ENCODE measurements at places on chromosomes 6 and 20. TPM values are rescaled to one million over a fixed set of nuclear protein-coding genes. Genes with fewer than 3 reads are reported as not detected.

- no peak for DNase-seq
These were observed 74.7 kb downstream of the SOBP start for GRCh38 chr6:107564589-107564951.

DNA sequence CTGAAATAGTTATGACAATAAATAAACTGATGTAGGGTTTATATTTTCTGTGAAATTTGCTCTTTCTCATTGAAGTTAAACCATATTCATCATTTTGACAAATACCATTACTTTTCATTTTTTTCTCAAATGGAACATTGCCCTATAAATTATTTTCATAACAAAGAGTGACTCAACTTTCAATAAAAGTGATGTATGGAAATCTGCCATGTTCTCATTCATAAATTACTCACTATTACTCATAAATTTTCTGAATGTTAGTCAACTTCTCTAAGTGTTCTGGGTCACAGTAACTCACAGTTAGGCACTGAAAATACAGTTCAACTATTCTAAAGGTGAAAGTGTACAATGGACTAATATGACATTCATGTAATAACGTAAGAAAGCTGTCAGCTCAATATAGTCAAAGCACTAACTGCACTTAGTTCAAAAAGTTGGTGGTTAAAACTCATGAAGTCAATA is 19.0 kb upstream of the STX11 start:
- peak; percentile 83 for DNase-seq

DNA sequence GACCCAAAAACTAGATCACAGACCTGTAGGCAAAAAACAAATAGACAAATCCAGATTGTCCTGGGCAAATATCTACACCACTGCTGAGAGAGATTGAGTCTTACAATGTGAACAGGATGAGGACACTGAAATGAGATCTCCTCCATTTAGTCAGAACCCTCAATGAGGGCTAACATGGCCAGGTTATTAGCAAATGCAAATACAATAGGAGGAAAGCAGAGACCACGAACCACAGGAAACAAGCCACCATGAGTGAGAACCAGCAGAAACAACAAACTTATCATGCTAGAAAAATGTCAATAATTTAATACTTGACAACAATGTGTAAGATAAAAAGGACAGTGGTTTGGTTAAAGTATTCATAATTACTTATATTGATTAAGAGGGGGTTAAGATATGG is 162.8 kb downstream of the SYNE1 start:
- DNase-seq, result no peak

DNA sequence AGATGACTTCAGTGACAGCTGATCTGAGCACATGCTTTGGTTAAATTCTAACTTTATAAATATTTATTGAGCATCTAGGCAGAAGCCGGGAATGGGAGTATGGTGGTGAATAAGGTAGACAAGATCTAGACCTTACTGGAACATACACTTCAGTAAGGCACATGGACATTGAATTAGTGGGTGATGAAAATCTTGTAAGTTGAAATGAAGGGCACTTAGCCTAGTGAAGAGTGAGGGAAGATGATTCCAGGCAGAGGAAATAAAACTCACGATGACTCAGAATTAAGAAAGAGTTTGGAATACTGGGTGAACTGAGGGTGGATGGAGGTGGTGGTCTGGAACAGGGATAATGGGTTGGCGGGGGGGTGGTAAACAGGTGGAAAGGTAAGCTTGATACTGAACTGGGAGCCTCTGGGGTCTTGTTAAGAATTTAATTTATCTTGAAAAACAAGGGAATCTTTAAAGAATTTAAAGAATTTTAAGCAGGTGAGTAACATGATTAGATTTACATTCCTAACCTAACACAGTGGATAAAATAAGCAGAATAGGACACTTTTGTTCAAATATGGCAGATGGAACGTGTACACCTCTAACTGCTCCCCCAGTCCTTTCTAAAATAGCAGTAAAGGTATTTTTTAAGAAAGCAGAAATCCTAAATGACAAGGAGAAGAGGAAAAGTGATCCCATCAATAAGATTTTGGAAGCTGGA is 75.2 kb upstream of the ARHGAP18 start:
- DNase-seq, result peak; percentile 14

Gene IYD
- total RNA-seq, result not detected

DNA sequence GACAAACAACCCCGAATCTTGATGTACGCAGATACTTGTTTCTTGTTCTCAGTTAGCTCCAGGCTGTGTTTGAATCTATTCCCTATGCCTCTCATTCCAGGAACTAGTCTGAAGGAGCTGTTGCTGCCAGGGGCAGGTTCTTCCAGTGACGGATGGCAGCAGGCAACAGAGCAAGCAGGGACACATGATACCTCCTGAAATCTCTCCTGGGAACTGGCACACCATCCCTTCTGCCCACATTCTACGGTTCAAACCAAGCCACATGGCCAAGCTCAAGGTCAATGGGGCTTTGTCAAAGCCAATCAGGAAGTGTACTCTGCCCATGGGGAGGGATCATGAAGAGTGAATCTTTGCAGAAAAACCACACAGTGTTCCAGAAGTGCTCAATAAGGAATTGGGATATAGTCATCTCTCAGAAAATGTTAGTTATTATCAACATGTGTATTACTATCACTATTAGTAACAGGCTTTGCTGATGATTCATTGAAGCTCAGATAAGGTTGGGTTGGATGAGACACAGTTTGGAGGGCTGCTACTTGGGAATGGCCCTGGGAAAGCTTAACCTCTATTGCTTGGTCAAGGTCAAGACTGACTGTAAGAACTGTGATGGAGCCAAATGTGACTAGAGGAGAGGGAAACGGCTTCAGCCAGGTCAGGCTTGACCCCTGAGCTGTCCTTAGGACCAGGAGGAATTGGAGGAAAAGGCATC is 454.9 kb downstream of the PTPRT start:
- DNase-seq, result no peak

GRCh38 chr6:15901141-15902115 is 227.5 kb upstream of the MYLIP start:
- DNase-seq, result no peak

DNA sequence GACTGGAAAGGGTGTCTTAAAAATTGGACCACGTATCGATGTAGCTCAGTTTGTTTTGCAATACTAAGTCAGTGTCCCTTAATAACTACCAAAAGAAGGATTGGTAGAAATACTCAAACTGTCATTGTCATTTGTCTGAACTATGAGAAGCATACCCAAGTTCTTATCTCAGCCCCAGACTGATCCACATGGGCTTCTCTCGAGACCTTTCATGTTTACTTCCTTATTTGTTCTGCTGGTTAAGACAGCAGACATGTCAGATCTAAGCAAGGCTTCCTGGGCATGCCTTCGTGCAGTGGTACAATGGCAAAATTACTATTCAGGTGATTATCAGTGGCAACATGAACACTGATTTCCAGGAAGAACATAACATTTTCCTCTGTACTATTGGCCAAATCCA is 211.1 kb upstream of the PHACTR1 start:
- DNase-seq, result no peak

Gene PRDM13
- not detected for total RNA-seq

Gene MDFI
- total RNA-seq, result not detected

Gene PSORS1C2
- not detected for total RNA-seq

DNA sequence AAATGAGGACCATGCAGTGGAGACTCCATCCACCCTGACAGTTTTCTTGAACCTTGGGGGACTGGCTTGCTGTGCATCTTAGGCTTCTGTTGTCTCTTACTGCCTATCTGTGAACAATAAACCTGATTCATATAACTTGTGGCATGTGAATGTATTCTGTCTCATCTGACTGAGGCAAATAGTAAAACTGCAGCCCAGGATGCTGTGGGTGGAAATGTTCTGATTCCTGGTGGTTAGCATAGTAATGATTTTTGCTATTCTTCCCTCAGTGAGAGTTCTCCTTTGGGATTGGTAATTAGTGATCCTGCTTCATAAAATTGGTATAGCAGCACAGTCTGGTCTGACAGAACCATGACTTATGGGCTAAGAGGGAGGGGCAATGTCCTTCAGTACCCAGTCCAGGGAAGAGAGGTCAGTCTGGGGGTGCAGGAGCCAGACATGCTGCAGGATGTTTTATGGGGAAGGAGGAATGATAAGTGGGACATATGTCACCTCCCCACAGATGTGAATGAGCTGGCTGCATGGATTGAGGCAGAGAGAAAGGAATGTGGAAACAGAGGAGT is 147.1 kb downstream of the OR2B2 start:
- DNase-seq, result no peak

Gene SLC22A16
- total RNA-seq, result not detected

DNA sequence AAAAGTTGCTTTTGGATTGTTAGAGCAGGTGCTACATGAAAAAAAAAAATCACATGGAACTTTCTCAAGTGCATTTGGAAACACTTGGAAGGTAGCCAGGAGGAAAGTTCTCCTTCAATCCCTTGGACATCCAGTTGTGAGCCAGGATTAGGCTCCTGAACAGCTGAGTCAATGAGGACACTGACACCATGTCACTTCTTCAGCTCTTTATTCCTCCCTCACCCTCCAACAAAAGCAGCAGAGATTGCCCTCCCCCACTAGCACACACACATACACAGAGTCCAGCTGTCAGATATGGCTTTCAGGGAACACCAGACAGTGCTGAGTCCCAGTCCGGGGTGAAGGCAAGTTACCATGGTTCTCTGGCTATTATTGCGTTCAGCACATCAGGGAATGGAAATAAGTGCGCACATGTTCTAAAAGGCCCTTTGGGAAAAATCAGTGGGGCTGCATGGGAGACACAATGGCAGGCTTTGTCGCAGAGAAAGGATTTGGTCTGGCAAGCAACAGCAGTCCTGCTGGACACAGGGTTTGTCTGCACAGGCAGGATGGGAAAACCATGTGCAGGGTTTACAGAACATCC is 124.7 kb upstream of the MARCKS start:
- peak; percentile 61 for DNase-seq

Gene FBXO5
- 52.9 TPM for total RNA-seq

Gene E2F1
- total RNA-seq, result 23.7 TPM

DNA sequence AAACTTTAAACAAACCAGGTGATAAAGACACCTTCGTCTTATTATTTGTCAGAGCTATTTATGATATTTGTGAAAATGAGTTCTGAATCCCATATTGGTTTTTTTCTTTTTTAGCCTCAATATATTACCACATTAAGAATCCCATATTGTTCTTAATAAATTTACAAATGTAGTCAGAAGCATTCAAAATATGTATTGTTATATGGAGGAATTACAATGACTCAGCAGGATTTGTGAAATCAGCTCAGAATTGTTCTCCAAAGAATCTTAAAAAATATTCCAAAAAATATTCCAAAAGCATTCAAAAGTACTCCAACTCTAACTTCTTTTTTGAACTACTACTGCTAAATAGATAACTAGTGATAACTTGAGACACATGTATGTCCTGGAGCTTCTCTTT is 6.5 kb upstream of the ZNF343 start:
- DNase-seq, result peak; percentile 53

GRCh38 chr6:8549074-8549790 is 113.9 kb upstream of the SLC35B3 start:
- DNase-seq, result no peak

GRCh38 chr6:116512111-116512559 is 696 bp downstream of the CALHM5 start:
- no peak for DNase-seq

DNA sequence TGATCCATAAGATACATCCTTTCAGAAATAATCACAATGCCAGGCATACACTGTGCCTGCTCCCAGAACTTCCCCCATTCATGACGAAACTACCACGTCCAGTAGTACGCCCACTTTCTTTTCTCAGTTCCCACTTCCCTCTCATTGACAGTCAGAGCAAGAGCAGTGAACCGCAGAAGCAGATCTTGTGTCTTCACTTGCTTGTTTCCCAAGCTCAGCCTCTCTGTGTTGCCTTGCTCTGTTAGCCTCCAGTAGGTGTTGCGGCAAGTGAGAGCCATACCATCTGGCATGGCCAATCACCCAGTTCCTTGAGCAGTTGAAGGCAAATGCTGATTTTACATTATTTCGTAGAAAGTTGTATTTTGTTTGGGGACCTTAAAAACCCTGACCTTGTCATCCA is 11.7 kb downstream of the UST start:
- DNase-seq, result no peak

Gene XKR7
- total RNA-seq, result not detected

- peak; percentile 9 for DNase-seq
These were observed 4.7 kb upstream of the PBOV1 start for GRCh38 chr6:138222901-138223546.

GRCh38 chr6:119626884-119627619 is 277.5 kb upstream of the MAN1A1 start:
- DNase-seq, result peak; percentile 37

DNA sequence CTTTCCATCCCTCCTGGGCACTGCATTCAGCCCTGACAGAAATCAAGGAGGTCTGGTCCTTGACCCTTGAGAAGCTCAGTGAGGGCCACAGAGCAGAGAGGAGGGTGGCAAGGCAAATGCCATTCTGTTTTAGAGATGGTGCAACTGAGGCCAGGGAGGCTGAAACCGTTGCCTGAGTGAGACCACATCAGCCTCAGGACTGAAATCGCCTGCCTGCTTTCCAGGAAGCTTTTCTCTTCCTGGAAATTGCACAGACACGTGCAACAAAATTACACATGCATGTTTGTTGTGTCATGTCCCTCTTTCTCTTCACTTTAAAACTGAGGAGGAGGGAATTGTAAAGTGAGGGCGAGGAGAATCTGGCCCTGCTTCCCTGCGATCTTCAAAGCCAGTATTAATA is 113.7 kb upstream of the PDE10A start:
- no peak for DNase-seq

Gene SCRT2
- total RNA-seq, result not detected

Gene LY86
- total RNA-seq, result not detected

- peak; percentile 90 for DNase-seq
These were observed at the start of the genes CAGE1 and RIOK1 for GRCh38 chr6:7389451-7390225. Gene CAGE1 (minus strand): TSS chr6:7389742. CDS start chr6:7387173, 2,569 bp downstream. Gene RIOK1 (plus strand): TSS chr6:7389808. CDS start chr6:7390003, 195 bp downstream.

DNA sequence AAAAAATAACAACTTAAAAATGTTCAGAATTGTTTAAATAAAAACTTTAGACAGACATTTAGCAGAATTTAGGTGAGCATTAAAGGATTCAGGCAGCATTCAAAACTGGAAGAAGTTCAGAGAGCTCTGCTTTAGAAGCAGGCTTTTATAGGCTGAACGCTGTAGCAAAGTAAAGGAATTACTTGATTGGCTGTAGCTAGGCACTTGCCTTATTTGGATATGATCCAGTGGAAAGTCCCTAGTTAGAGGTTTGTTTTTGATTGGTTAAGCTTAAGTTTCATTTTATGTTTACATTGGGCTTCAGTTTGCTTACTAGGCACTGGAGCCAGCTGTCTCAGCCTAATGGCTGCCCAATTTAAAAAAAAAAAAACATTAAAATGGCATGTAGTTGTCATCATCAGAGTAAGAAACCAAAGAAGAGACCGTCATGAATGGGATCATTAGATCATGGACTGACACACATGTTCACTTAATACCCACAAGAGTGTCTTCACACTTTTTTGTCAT is 65.1 kb downstream of the CBFA2T2 start:
- DNase-seq, result peak; percentile 93

Gene OTOR
- not detected for total RNA-seq

DNA sequence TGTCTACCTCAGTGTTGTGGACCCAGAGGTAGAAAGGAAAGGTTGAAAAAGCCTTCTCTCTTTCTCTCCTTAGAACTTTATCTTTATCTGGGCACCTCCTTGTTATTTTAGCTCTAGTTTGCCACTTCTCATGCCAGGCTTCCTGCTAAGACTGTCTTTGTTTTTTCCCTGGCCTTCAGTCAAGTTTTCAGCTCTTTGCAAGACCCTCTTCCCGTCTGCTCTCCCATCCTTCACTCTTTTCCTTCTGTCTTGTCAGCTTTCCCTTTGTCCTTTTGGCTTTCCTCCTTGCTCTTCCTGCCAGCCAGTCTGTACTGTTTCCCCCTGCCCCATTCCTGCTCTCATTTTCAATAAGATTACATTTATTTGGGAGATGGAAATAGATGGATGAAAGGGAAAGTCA is 86.8 kb upstream of the CCN6 start:
- no peak for DNase-seq

Data from fibroblast of the aortic adventitia (primary cell).